ENCODE measurements at places on chromosomes 12 and 14.

DNA sequence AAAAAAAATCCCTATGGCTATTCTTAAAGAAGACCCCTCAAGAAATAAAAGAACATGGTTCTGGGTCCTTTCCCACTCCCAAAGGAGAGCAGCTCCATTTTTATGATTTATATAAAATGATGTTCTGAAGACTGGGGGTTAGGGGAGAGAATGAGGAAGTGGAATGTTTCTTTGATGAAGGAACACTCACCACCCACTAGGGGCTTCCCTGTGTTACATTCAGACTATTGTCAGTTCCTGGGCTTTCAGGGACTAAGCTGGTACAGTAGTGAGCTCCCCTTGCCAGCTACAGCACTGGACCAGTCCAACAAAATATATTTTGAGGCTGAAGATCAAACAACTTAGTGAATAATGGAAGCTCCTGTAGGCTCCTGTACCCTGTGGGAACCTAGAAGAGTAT lies 98.9 kb downstream of the HMGA2 start:
- no peak for DNase-seq

DNA sequence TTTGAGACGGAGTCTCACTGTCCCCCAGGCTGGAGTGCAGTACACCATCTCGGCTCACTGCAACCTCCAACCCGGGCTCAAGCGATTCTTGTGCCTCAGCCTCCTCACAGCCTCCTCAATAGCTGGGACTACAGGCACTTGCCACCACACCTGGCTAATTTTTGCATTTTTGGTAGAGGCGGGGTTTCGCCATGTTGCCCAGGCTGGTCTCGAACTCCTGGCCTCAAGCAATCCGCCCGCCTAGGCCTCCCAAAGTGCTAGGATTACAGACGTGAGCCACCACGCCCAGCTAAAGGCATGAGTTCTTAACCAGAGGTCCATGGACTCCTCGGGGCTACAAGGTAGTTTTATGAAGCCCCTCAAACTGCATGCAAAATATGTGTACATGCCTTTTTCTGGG lies 2.1 kb downstream of the SARNP start:
- DNase-seq = no peak

- no peak for DNase-seq
Measured at GRCh38 chr12:1935700-1936378, 17.4 kb upstream of the CACNA2D4 start.

GRCh38 chr12:5085896-5086295 lies 42.2 kb downstream of the KCNA5 start:
- DNase-seq = no peak

GRCh38 chr12:105451211-105451610 lies 120.7 kb downstream of the C12orf75 start:
- DNase-seq = peak; percentile 50

DNA sequence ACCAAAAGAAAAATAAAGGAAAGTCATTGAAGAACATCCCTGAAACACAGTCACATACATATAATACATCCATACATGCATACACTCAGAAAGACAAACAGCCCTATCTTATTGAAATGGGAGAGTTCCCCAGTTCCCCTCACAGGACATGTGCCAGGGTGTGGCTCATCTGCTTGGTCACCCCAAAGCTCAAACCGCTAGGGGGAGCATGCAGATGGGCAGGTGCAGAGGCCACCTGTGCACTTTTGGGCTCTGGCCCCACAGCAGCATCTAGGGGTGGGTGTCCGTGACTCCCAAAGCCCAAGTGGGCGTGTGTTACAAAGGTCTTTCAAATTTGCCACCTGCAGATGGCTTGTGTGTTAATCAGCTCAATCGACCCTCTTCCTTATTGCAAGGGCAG lies 75.2 kb downstream of the CMAS start:
- DNase-seq = no peak

DNA sequence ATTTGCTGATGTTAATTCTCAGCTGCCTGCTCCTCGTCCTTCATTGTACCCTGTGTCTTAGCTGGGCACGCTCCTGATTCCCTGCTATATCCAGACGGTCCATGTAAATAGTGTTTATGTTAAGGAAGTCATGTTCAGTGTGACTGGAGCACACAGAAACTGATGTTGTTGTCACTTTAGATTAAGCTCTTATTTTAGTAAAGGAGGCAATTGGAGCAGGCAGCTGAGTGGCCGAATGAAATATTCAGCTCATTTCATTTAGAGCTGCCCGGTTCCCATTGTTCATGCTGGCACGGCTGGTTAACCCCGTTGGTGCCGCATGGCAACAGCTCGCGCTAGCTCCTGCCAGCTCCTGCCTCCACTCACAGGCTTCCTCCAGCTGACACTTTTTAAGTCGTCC lies 446.8 kb upstream of the SOX5 start:
- DNase-seq = no peak

DNA sequence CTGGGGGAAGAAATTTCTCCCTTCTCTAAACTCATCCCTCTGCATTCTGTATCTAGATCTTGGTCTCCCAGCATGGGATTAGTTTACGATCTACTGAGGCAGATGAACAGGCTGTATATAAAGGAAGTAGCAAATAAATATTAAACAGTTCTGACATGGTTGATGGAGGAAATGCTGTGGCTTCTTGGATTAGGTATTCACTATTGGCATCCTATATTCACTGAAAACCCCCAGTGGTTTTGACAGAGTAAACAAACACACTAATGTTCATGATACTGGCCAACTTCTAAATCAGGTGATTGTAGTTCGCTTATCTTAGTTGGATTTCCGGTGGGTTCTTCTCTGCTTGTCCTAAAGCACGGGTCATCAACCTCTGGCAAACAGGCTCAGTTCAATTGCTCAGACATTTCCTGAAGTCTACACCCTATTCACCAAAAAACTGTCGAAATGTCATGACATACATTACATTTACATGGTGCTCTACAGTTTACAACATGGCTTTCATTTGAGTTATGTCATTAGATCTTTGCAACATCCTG lies 433.9 kb downstream of the EGLN3 start:
- DNase-seq = no peak
